ENCODE measurements at places on chromosomes 7 and 10. TPM values are rescaled to one million over a fixed set of nuclear protein-coding genes. Genes with fewer than 3 reads are reported as not detected.

The GRM3 gene
- 0.07 TPM for polyA plus RNA-seq

The EMX2 gene
- polyA plus RNA-seq, result 0.57 TPM

The POT1 gene
- 18.0 TPM for polyA plus RNA-seq

The GATA3 gene
- 17.5 TPM for polyA plus RNA-seq

The CYP3A7 gene
- polyA plus RNA-seq, result 11.4 TPM

The CALML5 gene
- polyA plus RNA-seq, result 368 TPM

GRCh38 chr10:100528921-100529474 is 673 bp downstream of the NDUFB8 start:
- DNase-seq, result no peak

GRCh38 chr10:28790146-28790545 is 112.8 kb downstream of the BAMBI start:
- DNase-seq, result no peak

GRCh38 chr7:33726582-33726981 is 178.8 kb upstream of the BMPER start:
- no peak for DNase-seq

DNA sequence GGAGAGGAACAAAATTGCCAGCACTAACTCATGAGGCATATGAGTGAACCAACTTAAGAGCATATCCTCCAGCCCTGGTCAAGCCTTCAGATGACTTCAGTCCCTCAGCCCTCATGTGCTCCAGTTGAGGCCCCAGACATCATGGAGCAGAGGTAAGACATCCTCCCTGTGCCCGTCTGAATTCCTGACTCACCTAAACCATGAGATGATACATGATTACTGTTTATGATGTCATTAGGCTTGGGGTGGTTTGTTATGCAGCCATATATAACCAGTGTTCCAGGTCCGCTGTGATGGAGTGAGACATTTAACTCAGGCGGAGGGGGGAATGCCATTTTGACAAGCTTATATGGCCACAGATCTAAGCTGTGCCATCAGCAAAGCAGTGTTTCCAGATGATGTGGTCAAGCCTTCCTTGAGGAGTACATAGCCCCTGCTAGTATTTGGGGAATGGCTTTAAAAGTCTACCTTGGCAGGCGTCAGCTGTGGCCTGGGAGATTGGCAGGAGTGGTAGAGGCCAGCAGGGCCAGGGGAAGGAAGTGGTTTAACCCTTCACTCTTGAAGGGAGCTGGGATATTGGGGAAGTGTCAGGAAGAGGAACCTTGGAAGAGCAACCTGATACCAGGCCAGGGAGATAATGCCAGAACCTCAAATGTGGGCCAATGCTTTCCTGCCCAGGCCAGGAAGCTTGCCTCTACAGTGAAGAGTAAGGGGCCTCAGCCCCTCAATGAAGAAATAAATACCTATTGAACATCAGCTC is 343.0 kb upstream of the PODXL start:
- no peak for DNase-seq

DNA sequence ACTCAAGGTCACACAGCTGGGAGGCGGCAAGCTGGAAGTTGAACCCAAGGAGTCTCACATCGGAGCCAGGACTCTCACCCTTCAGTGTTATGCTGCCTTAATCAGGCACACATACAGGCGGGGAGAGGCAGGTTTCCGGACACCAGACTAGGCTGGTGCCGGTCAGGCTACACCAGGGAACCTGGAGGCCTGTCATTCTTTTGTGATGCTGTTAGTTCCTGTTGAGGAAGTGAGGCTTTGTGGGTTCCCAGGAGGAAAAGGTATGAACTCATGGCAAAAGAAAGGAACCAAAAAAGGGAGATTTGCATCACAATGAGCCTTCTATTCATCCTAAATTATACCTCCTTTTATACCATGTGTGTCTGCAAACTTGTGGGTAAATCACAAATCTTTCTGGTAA is 103.8 kb downstream of the TCF7L2 start:
- DNase-seq, result no peak

DNA sequence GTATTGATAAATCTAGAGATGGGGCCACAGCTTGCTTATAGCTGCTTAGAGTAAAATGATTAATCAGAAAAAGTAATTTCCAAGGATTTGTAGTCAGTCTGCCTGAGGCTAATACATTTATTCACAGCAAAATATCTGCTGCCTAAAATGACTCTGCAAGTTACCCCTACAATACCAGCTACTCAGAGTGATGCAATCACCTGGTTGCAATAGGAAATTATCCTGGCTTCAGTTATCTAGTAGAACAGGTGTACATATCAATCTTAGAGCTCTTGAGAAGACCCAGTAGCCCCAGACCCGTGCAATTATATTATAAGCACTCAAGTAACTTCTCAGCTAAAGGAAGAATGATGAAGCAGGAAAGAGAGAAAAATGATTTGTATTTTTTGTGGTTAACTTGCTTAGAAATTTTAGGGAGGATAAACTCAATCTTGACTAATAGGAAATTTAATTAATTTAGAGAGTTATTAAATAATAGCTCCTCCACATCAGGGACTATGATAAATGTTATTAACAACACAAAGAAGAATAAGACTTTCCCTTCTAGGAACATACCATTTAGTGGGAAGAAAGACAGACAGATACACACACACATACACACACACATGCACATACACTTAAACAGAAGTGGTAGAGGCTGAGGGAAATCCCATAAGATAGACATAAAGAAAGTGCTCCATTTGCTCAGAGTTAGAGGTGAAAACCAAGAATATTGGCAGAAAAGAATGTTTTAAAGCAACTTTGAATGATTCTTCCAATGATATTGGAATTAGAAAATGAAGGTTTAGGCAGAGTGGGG is 140.4 kb upstream of the PRSS1 start:
- no peak for DNase-seq

- no peak for DNase-seq
Measured at GRCh38 chr7:45975847-45976484, 54.9 kb upstream of the IGFBP3 start.

DNA sequence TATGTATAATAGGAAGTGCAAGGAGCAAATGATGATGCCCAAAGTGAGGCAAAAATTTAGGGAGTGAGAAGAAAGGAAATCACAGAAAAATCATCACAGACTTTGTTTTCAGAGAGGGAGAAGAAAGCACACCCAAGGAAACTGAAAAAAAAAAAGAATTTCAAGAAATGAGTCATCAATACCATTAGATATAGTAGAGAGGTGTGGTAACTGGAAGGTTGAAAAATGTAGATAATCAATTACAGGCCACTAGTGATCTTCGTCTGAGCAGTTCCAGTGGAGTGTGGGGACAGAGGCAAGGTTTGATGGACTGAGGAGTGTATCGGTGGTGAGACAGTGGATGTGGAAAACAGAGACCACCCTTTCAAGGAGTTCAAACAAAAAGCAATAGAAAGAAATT is 31.7 kb downstream of the ASB4 start:
- DNase-seq, result no peak

All from thymus (tissue), 14 donors.